Hypothalamus (tissue), 51 donors: ENCODE measurements at places on chromosomes 5 and 9.
A peak's percentile ranks its signal among the peaks of the same experiment; 100 is the strongest.

GRCh38 chr9:122394265-122395125 lies 23.7 kb downstream of the PTGS1 start:
- DNase-seq = no peak

GRCh38 chr5:124536333-124536732 lies 210.1 kb downstream of the ZNF608 start:
- DNase-seq = no peak

- DNase-seq = no peak
Observed at GRCh38 chr5:81213070-81213469, 20.1 kb upstream of the CKMT2 start.

DNA sequence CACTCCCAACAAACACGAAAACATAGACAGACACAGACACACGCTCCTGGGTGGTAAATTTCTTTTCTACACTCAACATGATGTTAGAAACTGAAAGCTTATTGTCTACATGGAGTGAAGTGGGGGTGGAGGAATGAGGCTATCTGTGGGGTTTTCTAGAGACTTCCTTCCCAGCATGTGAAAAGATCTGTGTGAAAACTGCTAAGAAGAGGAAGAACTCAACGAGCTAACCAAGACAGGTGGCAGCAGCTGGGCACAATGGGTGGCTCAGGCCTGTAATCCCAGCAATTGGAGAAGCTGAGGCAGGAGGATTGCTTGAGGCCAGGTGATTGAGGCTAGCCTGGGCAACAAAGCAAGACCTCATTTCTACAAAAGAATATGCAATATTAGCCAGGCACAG lies 7.6 kb downstream of the FYB1 start:
- DNase-seq = no peak

DNA sequence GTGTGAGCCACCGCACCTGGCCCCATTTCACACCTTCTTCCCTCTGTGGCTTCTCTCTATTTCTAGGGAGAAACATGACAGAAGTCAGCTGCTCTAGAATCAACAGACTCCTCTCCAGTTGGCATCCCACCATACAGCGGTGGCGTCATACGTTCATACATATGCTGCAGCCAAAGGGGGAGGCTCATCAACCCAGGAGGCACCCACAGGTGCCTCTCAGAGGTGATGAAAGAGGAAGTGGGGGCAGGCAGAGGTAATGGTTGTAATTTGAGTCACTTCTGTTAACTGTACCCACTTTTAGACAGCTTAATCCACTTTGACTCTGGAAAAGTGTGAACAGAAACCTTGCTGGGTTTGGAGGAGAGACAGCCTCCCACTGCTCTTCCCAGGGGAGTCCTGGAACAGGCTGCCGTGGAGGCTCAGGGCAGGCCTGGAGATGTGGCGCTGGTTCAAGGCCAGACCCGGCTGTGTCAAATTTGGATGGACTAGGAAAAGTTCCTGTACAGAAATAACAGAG lies 47.3 kb upstream of the SUB1 start:
- DNase-seq = no peak

- no peak for DNase-seq
Observed at GRCh38 chr9:93950619-93951601, 4.2 kb downstream of the BARX1 start.

- DNase-seq = peak; percentile 33
Observed at GRCh38 chr9:124771867-124772679, 962 bp upstream of the NR6A1 start.

GRCh38 chr5:60590172-60590571 lies 109.8 kb downstream of the DEPDC1B start:
- no peak for DNase-seq

- no peak for DNase-seq
Observed at GRCh38 chr5:38448568-38449350, 107.7 kb downstream of the LIFR start.

- no peak for DNase-seq
Observed at GRCh38 chr9:114000671-114001409, 77.3 kb downstream of the AMBP start.

DNA sequence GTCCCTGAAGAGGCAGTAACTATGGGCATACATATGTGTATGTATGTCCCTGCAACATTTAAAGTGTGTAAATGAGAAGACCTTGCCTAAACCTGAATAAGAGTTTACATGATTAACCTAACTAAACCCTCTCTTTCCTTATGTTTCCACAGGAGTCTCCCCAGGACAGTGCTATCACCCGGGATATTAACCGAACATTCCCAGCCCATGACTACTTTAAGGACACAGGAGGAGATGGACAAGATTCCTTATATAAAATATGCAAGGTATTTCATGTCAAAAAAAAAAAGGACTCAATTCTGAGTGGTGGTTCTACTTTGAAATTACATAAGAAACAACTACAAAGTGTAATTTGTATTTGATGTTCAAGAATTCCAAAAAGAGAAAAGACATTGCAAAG lies 31.7 kb downstream of the GPR21 start:
- DNase-seq = no peak

- no peak for DNase-seq
Observed at GRCh38 chr5:30908356-30908755, 285.1 kb upstream of the CDH6 start.

DNA sequence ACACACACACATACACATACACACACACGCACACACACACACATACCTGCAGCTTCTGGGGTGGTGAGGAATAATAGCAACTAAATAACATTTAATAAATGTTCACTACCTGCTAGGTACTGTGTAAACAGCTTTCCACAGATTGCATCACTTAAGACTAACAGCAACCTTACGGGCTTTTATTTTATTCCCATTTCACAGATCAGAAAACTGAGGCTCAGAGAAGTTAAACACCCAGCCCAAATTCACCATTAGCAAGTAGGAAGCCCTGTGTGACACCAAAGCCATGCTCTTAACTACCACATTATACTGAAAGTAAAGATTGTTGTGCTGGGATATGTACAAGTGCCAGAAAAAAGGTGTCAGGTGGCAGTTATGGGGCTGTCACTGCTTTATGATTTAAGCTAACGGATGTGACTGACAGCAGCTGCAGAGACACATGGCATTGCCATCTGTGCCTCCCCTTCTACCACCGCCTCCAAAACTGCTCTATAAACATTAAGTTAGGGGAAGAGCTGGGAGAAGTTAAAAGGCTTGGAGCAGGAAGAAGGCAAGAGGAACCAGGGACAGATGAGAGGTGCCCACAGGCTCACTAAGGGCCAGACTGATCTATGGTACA lies 13.6 kb downstream of the MTMR12 start:
- no peak for DNase-seq

GRCh38 chr5:133749331-133749985 lies 137.1 kb upstream of the FSTL4 start:
- no peak for DNase-seq

DNA sequence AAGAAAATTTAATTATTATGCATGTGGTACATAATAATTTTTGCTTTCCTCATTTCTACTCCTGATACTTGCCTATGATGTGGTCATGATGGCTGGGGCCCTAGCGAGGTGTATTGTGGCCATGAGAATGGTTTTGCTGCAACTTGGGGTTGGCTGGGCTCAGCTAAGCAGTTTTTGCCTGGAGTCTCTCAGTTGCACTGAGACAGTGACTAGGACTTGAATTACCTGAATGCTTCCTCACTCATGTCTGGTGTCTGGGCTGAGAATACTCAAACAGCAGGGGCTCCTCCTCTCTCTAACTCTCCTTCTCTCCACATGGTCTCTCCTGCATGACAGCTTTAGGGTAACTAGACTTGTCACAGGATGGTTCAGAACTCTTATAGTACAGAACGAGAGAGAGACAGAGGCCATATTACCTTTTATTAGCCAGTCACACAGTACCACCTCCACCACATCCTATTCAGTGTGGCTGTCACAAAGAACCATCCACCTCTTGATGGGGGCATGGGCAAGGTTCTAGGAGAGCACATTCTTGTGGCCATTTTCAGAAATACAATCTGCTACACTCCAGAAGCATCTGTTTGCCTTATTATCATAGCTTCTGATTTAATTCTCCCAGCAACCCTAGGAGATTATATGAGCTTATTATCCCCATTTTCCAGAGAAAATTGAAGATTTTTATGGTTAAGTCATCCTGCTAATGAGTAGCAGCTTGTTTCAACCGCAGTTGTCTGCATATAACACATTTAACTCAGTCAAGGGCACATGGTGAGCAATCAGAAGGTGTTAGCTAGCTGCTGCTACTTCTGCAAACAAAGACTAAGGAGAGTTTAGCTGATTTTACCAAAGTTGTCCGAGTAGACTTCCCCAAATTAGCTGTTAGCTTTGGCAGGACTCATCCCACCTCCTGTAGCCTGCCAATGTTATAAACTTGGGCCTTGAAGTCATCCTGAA lies 245.1 kb downstream of the DOCK8 start:
- no peak for DNase-seq

GRCh38 chr5:132225165-132226032 lies 2.3 kb downstream of the P4HA2 start:
- DNase-seq = no peak

- DNase-seq = no peak
Observed at GRCh38 chr9:113659740-113660139, 196.2 kb downstream of the RGS3 start.

DNA sequence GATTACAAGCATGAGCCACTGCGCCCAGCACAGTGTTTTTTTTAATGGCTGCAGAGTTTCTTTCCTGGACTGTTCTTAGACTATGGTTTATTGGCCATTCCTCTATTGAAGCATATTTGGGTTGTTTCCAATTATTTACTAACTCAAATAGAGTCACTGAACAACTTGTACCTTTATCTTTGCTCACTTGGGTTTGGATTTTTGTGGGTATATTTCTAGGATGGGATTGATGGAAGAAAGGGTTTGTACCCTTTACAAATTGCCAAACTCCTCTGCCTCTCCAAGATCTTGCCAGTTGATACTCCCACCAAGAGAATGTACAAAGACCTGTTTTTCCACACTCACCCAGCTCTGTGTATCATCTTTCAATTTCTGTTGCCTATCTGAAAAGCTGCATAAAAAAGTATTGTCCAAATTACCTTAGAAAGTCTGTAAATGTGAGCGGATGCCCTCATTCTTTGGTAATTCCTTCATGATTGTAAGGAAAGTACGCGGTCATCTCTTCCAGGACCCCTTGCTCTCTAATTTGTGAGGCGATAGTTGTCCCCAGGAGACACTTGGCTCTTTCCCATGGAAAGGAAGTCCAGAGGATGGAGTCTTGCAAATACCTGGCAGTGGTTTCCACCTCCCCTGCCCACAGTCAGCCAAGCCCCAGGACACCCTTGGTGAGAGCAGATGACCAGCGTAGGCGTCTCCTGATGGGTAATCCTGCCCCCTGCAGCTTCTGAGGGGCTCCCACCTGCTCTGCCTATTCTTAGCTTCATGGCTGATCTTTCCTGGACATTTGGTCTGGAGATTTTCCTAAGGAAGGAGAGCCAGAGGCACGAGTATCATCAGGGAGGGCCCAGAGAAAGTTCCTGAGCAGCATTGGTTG lies 33.0 kb downstream of the ARHGEF37 start:
- DNase-seq = no peak

GRCh38 chr5:59319250-59319649 lies 574.3 kb downstream of the PDE4D start:
- DNase-seq = no peak

DNA sequence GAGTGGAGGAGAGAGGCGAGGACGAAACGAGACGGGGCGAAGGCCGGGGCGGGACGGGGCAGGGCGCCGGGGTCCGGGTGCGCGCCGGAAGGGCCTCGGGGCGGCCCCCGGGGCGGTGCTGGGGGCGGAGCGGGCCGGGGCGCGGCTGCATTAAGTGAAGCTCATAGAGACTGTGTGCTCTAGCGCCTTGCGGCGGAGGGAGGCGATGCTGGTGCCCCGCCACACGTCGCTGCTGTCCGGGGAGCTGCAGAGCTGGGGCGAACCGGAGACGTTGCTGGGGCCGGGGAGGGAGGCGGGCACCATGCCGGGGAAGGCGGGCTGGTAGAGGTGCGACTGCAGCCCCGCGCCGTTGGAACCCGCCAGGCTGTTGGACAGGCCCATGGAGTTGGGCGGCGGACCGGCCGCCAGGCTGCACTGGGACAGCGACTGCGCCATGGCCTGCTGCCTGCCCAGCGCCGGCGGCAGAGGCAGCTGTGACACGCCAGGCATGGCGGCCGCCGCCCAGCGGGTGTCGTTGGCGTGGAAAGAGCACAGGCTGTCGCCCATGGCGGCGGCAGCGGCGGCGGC lies 8.3 kb downstream of the OTP start:
- no peak for DNase-seq

GRCh38 chr9:137614631-137615386 lies 4.0 kb upstream of the EHMT1 start:
- no peak for DNase-seq
